Upper lobe of left lung (tissue), 6 donors: ENCODE measurements at places on chromosomes 6 and 20. TPM values are rescaled to one million over a fixed set of nuclear protein-coding genes. Genes with fewer than 3 reads are reported as not detected.

MYLK2 gene
- total RNA-seq, result not detected

DNA sequence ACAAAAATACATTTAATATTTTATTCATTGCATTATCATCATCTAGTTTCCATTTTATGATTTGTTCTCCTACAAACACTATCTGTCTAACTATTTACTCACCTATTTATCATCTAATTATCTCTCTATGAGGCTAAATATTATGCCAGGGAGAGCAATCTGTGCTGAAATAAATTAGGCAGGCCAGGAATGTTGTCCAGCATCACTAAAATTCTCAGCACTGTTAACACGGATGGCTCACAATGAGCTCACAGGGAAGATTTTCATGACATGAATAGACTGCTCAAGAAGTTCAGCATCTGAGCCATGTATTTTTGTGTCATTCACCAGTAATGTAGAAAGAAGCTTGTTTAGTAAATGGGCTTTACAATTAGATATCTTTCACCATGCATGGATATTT is 1277.2 kb downstream of the GRIK2 start:
- no peak for DNase-seq

GRCh38 chr6:104324301-104324700 is 535.4 kb downstream of the HACE1 start:
- no peak for DNase-seq

DNA sequence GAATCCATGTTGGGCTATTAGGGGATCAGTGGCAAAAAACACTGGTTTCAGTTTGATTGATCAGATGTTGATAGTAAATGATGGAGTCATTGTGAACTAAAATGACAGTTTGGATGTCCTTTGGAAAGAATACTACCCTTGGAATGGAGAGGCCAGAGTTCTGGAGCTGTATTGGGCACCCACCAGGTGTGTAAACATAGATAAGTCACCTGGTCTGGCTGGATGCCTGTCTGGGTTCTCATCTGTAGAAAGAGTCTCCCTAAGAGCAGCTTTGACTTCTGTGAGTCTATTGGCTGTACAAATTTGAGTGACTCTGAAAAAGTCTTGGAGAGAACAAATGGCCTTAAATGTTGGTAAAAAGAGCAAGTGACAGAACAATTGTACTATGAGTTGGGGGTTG is 115.0 kb downstream of the SCP2D1 start:
- no peak for DNase-seq

TINAG gene
- total RNA-seq, result not detected

GRCh38 chr20:49171909-49172308 is 16.2 kb downstream of the STAU1 start:
- DNase-seq, result no peak

DNA sequence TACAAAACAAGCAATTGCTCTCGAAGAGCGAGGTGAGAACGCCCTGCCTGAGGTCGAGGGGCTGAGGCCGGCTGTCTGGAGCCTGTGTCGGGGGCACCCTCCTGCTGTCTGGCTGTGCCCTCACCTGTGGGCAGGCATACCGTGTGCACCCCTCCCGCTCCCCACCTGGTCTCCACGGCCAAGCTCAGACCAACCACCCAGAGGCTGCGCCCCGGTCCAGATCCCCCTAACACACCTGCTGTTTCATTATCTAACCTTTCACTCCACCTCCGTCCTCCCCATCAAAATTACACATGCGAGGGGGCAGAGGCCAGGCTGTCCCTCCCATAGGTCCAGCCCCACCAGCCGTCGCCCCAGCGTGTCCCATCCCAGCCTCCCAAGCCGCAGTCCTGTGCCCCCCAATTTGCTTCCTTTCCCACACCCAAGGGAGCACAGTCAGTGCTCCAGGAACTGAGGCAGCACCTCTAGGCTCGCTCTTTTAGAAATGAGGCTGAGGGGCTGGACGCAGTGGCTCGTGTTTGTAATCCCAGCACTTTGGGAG is 35.2 kb downstream of the NTSR1 start:
- peak; percentile 16 for DNase-seq

- no peak for DNase-seq
These were observed 140.6 kb upstream of the BEND6 start for GRCh38 chr6:56814308-56814707.

- no peak for DNase-seq
These were observed 29.3 kb downstream of the CHRNA4 start for GRCh38 chr20:63331741-63332400.

DNA sequence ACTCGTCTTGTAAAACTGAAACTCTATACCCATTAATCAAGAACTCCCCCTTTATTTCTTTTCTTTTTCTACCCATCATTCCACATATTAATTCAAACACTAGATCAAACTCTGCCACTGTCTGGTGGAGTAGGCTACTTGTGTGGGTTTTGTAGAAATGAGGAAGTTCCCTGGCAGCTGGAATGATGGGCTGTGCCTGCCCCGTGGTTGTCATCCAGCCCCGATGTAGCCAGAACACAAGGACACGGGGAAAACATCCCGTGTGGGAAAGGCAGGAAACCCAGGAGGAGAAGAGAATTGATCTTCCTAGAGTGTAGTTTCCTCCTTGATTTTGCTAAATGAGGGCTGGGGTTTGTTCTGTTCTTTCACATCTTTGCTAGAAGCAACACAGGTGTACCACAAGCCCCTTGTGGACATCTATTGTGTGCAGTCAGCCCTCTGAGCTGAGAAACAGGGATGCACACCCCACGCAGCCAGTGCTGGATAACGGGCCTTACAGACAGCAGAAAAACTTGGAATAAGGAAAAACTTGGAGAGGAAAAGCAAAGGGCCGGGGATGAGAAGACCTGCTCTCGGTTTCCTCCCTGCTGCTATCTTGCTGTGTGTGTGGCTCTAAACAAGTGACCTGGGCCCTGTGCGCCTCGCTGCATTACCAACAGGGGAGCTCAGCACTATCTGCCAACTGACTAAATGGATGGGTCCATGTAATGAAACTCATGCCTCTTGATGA is 88.0 kb downstream of the SCML4 start:
- no peak for DNase-seq

DNA sequence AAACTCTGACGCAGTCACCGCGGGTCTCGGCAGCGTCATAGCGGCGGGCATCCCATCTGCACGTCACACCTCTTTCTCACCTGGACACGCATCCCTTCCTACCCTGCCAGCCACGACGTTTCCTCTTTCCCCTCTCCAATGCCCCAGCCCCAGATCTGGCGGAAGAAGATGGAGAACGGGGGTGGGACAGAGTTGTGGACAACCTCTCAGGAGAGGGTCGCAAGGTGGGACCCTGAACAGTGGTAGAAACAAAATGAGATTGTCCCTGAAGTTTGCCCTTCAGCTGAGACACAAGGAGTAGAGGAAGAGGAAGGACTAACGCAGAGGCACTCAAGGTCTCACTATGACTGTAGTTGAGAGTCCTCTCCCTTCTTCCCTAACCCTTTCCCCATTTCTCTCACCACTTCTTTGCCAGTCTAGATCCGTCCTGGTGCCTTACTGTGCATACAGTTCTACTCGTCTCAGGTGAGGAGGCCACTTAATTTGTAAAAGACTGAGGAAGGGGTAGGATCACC is 562 bp downstream of the TRIM39 start:
- DNase-seq, result no peak

C6orf132 gene
- 9.4 TPM for total RNA-seq

DNA sequence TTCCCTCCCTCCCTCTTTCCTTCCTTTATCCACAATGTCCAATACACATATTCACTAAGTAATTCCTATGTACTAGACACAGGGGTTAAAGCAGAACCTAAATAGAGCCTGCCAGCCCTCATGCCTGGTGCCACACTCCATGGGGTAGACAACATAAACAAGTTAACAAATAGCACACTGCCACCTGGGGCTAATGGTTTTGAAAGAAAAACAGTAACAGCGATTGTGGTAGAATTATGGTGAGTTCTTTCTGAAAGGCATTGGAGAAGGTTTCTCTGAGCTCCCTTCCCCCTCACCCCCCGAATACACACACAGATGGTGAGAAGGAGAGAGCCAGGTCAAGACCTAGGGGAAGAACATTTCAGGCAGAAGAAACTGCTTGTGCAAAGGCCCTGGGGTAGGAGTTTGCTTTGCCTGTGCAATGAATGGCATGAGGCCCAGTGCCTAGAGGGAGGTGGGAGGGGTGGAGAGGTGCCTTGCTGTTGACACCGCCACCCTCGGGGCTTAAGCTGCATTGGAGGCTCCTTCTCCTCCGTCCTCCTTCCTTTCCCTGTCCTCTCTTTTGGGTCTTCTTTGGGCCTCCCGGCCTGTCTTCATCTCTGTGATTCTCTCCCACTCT is 502.4 kb upstream of the SULF2 start:
- no peak for DNase-seq

ACOT13 gene
- 16.4 TPM for total RNA-seq

DNA sequence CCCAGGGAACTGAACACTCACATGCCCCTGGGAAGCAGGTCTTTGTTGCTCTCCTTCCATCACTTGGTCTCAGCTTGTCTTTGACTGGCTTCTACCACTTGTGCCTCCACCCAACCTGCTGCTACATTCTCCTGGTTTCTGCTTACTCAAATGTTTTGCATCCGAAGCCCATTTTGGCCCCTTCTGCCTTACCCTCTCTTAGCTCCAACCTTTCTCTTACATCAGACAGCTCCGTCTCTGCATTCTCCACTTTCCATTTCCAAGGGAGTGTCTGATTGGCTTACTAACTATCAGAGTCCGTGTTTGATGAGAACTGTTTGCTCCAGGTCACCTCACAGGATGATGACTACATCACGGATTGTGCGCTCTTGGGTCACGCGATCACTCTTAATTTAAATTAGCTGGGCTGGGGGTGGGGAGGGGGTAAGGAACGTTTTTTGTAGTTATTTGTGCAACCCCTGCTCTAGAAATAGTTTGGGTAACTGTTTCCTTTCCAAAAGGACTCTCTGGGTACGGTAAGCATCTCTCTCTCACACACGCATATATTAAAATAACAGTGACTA is 844 bp upstream of the ABRACL start:
- DNase-seq, result peak; percentile 36

GRCh38 chr20:49515586-49515985 is 33.1 kb upstream of the KCNB1 start:
- no peak for DNase-seq

- DNase-seq, result no peak
These were observed 5.4 kb downstream of the ADGRB3 start for GRCh38 chr6:68640491-68640835.

GRCh38 chr20:16175322-16175961 is 397.8 kb downstream of the KIF16B start:
- DNase-seq, result no peak

RBBP8NL gene
- 6.3 TPM for total RNA-seq

ULBP1 gene
- 1.6 TPM for total RNA-seq

DNA sequence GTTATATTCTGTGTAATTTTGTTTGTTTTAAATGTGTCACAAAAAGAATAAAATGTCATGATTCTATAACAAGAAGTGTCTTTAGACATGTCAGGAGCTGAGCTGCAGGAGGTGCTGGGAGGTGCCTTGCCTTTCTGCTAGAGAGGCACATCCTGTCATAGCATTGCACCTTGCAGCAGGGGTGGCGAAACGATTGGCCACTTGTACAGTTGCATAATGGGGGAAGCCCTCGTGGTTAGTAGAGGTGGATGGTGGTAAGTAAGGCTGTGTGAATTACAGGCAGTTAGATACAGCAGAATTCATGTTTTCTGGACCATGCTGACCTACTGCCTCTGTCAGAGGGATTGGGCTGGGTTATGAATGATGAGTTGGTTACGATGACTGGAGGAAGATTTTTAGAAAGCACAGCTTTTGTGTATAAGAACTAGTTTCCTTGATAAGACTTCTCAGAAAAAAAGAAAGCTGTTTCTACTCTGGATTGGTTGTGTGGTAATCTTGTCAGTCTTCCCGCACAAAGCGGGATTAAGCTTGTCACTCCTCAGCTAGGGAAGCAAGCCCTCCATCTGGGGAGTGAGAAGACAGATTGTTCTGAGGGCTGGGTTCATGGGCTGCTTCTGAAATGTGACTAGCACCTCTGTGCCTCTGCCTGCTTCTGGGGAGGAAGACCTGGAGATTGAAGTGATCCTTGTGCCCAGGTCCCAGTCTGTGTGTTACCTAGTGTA is 74.9 kb downstream of the FOXO3 start:
- DNase-seq, result no peak

GRCh38 chr6:167988154-167988495 is 9.3 kb upstream of the KIF25 start:
- no peak for DNase-seq

SLC26A8 gene
- total RNA-seq, result 1.5 TPM

DNA sequence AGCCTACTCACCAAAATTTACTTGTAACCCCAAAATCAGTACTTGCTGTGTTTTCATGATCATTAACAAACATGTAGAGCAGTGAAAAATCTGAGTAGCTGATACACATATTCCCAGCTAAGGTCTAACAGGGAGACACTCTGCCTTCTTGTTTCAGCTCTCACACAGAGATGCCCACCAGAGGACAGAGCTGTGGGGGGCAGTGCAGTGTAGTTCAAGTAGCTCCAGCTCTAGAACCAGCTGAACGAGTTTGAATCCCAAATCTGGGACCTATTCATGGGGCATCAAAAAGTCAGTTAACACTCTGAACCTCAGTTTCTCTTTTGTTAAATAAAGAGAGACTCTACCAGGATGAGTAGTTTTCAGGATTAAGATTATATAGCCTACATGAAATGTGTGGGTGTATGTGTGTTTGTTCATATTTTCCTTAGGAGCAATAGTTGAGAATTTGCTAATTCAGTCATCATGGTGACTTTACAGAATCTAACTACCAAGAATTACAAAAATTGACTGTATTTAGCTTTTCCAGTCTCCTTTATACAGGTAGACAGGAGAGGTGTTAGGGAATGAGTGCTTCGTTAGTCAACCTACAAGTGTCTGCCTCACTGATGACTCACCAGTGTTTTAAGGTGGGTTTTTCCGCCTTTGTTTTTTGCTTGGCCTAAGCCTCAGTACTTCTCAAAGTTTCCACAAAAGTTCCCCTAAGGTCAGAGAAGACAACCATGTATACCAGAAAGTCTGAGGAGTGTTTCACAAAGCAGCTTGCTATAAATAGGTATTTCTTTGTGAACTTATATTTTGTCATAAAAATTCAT is 164.0 kb upstream of the RUNX2 start:
- DNase-seq, result no peak

PARD6B gene
- 50.5 TPM for total RNA-seq

MLN gene
- total RNA-seq, result not detected

DNA sequence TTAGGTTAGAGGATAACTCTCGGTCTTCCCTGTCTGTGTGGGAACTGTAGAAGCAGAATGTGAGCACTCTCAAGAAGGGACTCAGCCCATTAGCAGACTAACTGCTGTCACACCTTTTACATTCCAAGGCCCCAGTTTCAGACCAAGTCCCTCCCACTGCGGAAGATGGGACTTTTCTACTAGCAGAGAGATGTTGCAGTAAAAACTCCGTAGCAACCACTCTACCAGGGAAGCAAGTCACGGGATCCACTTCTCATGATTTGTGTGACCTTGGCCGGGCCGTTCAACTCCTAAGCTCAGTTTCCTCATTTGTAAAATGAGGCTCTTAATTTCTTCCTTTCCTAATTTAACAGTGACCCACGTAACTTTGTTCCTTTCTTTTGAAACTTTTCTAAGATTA is 77.1 kb upstream of the SLC4A11 start:
- DNase-seq, result no peak

GRCh38 chr6:159012201-159012600 is 12.2 kb upstream of the RSPH3 start:
- no peak for DNase-seq
